ENCODE measurements at places on chromosomes 5 and 9.
A peak's percentile ranks its signal among the peaks of the same experiment; 100 is the strongest.

- DNase-seq: no peak
Measured at GRCh38 chr9:7028591-7028990, 270.8 kb downstream of the KDM4C start.

GRCh38 chr9:134355158-134355557 is 28.9 kb downstream of the RXRA start:
- DNase-seq: no peak

- no peak for DNase-seq
Measured at GRCh38 chr9:34777666-34778065, 67.7 kb upstream of the CCL21 start.

DNA sequence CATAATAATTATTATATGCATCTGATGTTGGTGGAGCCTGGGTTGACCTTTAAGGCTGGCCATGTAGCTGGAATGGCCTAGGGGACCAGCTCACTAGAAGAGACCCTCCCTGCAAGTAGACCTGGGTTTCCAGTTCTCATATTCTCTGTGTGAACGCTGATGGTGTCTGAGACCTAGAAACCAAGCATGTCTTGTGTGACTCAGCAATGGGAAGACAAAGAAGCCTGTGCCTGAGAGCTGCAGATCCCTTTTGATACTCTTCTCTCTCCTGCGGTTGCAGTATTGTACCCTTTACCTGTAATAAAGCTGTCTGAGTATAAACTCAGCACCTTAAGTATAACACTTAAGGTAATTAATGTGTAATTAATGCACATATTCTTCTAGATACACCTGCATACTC is 22.2 kb downstream of the C9orf152 start:
- no peak for DNase-seq

- no peak for DNase-seq
Measured at GRCh38 chr5:87313216-87313615, 45.5 kb downstream of the RASA1 start.

DNA sequence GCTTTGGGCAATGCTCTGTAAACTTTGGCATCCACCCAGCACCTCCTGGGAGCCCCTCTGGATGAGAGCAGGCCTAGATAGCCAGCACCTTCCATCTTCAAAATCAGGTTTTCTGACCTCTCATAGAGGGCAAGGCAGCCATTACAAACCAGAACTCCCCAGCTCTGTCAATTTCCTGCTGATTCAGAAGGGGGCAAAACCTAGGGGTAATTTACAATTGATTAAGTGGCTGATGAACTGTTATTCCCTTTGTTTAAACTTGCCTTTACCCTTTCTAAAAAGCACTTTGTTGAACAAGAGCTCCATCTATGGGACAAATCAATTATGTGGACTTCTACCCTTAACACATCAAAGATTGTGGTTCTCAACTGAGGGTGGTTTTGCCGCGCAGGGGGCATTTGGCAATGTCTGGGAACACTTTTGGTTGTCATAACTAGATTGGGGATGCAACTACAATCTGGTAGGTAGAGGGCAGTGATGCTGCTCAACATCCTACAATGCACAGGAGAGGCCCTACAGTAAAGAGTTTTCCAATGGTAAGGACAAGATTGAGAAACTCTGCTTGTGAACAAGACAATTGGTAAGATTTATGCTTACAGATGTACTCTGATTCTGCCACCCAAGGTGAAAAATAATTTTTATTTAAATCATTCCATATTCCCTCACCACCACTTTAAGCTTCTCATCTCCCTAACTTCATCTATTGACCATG is 184.1 kb downstream of the MARCHF11 start:
- peak; percentile 36 for DNase-seq

DNA sequence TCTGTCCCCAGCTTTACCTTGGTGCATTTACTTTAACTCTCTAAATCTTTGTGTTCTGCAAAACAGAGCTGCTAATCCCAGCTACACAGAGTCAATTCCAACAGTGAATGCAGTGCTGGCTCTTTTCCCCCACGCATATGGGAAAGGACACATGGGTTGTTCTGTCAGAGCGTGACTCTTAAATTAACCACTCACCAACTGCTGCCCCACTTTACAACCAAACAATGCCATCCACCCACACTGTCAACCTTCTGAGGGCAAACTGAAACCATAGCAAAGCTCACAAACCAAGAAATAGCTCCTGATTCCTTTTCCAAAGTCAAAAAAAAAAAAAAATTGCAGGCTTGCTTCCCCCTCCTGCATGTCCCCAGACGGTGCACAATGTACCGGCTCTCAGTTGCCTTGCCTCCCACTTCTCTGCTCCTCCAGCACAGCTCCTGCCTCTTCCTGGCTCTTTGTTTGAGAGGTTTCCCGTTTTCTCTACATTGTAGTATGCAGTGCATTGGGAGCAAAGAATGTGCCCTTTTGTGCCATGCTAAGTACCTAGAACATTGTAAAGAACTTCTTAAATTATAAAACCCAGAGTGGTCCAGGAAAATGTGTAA is 151.5 kb upstream of the DAPK1 start:
- no peak for DNase-seq

- no peak for DNase-seq
Measured at GRCh38 chr5:10550222-10550995, 13.5 kb upstream of the ANKRD33B start.

DNA sequence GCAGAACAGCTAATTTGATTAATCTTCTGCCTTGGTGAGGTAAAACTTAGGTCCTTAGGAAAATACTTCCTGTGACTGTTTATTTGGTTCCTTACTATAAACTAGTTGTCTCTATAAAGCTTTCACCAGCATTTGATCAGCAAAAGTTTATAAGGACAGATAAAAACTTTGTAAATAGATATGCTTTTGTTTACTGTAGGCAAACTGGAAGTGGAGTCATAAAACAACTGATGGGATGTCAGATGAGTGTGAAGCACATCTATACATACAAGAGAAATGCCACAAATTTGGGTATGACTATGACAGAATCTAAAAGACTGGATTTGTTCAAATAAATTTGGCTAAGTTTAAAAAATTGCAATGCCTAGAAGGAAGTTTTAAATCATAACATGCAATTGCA is 5.5 kb downstream of the PTGER4 start:
- DNase-seq: no peak

DNA sequence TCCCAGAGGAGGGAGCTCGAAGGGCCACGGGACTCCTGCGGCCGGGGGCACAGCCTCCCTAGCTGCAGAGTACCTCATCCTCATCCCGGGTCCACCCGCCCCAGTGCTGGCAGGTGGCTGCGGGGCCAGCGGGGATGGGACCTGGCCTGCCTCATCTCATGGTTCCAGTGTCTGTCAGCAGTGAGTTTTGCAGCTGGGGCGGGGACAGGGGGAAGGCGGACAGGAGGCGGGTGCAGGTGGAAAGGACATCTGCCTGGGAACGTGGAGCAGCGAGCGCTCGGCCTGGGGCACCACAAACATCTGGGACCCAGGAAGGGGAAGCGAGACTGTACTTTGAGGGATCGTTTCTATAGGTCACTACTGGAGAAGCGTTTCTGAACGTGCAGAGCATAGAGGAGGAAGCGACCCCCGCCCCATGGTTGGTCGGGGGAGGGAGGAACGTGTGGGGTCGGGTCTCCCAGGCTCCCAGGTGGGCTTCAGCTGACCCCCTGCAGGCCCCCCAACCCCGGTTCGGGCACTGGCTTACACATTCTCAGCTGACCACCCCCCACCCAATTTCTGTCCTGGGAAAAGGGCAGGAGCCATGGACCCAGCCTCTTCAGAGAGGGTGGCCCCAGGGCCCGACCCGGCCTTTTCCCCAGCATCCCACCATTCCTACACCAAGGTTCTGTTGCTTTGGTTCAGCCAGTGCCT is 56.5 kb upstream of the NOTCH1 start:
- no peak for DNase-seq

- no peak for DNase-seq
Measured at GRCh38 chr5:148859703-148860102, 33.3 kb downstream of the ADRB2 start.

DNA sequence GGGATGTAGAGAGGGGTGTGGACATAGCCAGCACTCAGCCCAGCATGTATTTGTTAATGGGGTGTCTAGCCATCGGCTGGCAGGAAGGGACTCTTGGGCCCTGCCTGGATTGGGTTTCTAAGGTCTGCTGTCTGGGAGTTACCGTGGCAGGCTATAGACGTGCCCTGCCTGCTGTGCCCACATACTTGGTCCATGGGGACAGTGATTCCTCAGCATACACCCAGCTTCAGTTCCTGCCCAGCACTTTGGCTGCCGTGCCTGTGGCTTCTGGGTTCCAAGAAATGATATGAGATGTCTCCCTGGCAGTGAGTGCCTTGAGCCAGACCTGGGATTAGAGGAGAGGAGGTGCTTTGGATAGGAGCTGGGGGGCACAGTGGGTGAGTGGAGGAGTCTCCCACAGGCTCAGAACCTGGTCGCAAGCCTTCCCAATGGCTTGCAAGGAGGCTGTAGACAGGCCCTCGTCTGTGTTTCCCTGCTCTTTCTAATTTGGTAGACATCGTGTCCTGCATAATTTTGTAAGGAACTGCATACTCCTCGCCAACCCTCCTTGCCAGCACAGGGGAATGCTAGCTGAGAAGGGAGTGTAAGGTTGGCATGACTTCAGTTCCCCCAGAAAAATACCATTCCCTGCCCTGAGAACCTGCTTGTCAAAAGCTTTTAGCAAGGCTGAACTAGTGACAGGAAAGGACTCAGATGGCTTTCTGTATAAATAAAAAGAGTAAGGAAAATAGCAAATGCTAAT is 287.9 kb downstream of the ZSWIM6 start:
- no peak for DNase-seq

GRCh38 chr5:168881427-168882149 is 302.4 kb upstream of the PANK3 start:
- peak; percentile 47 for DNase-seq

DNA sequence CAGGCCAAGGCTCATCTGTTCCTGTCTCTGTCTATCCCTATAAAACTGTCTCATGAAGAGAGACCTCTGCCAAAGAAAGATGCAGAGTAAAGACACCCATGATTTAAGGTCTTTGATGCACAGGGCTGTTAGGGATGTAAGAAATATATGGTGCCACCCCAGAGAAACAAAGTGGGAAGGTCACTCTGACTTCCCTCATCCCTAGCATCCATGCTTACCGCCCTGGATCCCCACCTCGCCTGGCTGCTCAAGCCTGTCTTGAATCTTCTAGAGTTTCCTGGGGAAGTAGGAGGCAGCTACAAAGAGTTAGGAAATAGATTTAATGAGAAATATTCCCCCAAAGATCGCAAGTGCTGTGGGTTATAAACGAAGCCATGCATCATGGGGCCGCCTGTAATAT is 349.2 kb downstream of the SLIT3 start:
- no peak for DNase-seq

GRCh38 chr9:37374892-37375291 is 47.6 kb upstream of the GRHPR start:
- no peak for DNase-seq

DNA sequence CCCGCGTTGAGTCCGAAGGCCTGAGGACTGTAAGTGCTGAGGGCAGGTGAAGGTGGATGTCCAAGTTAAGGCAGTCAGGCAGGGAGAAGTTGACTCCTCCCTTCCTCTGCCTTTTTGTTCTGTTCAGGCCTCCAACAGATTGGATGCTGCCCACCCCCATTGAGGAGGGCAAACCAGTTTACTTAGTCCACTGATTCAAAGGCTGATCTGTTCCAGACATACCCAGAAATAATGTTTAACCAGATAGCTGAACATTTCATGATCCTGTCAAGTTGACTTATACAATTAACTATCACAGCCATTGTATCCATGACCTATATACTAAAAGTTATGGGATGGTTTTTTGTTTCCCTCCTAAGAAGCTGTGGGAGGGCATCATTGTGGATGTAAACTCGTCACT is 8.3 kb upstream of the TEX48 start:
- peak; percentile 60 for DNase-seq

DNA sequence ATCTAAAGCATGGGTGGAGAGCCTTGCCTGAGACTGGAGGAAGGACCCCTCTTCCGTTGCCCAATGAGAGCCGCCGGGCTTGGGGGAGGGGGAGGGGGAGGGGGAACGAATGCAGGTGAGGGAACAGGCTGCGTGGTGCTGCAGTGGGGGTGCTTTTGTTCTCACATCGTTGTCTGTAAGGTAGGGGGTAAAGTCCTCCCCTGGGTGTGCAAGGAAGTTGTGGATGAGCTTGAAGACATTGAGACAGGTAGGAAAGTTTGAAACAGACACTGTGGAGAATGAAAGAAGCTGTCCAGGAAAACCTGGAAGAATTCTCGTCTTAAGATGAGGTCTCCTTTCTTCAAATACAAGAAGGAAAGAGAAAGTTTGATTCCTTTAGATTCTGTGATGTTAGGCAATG is 94.1 kb upstream of the LIFR start:
- no peak for DNase-seq

GRCh38 chr9:34560599-34561214 is 28.8 kb downstream of the CNTFR start:
- DNase-seq: no peak

DNA sequence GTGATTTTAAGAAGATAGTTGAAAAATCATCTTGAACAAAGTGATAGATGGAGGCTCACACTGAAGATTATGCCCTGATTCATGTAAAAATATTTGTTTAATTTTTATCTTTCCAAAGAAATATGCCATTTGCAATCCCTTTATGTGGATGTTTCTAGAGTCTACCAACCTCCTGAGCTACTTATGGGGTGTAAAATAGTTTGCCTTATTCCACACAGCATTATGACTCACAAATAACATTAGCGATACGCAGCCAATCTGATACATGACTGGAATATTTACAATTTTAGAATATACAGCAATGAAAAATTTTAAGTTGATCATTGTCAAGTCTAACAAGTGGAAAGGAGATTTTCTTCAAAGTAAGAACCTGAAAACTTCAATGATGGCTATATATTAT is 327.5 kb downstream of the EDIL3 start:
- no peak for DNase-seq

- no peak for DNase-seq
Measured at GRCh38 chr5:55657443-55657842, 54.7 kb downstream of the SLC38A9 start.

DNA sequence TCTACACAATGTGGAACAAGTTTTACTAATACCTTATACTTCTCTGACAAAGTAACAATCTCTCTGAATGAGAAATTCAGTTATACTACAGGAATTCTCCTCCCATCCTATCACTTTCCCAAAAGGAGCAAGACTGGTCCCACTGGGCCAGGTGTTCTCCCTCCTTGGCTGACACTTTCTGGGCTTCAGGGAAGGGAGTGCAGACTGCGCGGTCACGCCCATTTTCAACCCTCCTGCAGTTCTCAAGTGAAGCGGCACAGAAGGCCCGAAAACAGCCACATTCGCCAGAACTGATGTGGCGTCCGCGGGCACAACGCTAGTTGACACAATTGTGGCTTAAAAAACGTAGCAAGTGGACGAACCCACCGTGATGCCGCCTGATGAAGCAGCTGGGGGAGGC is 603 bp downstream of the SAXO1 start:
- DNase-seq: no peak

GRCh38 chr5:116898917-116899316 is 324.3 kb upstream of the SEMA6A start:
- no peak for DNase-seq

GRCh38 chr5:93100976-93101375 is 480.0 kb downstream of the NR2F1-AS1 start:
- no peak for DNase-seq

All from kidney glomerular epithelial cell (primary cell).